IMR-90 (cell line): ENCODE measurements at places on chromosomes 13 and 19. TPM values are rescaled to one million over a fixed set of nuclear protein-coding genes. Genes with fewer than 3 reads are reported as not detected.

PRODH2 gene
- total RNA-seq, result not detected in 2 replicates

NLRP5 gene
- total RNA-seq, result not detected in 2 replicates

TGFBR3L gene
- not detected in 2 replicates for total RNA-seq

APOE gene
- 0.18 TPM in 1 of 2 replicates, not detected in the other for total RNA-seq

GRK1 gene
- not detected in 2 replicates for total RNA-seq

PLPP2 gene
- total RNA-seq, result 2.3 and 2.8 TPM in 2 replicates

TNFSF11 gene
- not detected in 2 replicates for total RNA-seq

FXYD1 gene
- total RNA-seq, result 0.18 TPM in 1 of 2 replicates, not detected in the other

SYMPK gene
- 33.6 and 35.3 TPM in 2 replicates for total RNA-seq

SULT2A1 gene
- not detected in 2 replicates for total RNA-seq
